ENCODE measurements at places on chromosomes 2 and 18.

GRCh38 chr18:58997811-58998337 is 133.2 kb downstream of the ZNF532 start:
- DNase-seq = no peak

- DNase-seq = no peak
Observed at GRCh38 chr2:26754972-26755670, 9.0 kb upstream of the SLC35F6 start.

DNA sequence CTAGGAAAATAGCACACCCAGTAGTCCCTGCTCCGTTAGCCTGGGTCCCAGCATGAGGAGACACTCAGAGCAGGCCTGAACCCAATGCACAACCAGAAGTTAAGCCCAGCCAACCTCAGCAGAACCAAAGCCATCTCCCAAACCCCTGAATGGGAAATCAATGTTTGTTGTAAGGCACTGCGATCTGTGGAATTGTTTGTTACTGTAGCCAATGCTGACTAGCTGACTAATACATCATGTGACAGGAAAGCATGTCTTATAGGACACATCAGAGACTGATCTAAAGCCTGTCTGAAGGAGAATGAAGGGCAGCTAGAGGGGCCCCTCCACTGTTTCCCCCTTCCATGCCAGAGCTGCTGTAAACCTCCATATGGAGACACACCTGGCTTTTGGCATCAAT is 96.4 kb downstream of the MARCHF4 start:
- DNase-seq = no peak

- no peak for DNase-seq
Observed at GRCh38 chr2:212730994-212731393, 192.4 kb upstream of the ERBB4 start.

GRCh38 chr2:48265169-48266030 is 264.6 kb upstream of the STON1 start:
- no peak for DNase-seq

DNA sequence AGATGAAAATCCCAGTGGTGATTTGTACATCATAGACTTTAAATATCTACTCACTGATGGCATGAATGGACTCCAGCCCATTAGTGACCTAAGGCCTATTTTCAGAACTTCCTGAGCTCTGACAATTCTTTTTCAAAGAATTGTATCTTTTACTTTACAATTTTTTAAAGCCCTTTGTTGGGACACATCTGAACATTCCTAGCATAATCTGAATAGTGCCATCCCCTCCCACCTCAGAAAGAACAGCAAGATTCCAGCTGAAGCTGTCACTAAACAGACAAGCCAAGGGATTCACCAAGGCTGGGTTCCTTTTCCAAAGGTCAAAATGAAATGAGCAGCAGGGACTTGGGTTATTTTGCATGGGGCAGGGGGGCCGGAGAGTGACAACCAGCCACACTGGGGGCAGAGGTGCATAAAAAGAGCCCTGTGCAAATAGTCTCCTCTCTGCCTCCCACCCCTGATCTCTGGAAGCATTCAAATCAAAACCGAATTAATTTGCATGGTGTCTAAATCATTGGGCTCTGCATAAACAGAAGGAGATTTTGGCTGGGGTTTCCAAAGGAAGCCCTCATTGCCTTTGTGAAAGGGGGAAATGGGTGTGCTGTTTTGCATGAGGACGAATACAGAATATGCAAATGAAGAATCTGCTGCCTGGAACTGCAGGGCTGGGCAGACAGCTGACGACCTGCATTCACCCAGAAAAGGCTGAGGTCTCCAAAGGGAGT is 17.2 kb downstream of the EPHA4 start:
- no peak for DNase-seq

DNA sequence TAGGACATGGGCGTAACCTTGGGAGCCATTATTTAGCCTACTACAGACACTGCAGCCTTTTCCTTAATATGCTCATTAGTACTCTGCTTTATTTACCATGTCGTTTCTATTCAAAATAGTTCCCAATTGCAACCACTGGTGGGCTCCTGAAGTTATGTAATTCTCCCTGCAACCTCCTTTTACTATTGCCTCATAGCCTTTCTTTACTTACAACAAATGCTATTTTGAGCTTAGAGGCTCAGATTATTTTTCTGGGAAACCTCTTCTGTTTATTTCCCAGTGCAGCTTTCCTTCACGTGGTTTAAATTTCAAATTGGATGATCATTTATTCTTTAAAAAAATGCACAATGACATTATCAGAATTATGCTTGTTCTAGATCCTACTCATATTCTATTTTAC is 492.3 kb upstream of the TMEFF2 start:
- DNase-seq = no peak

DNA sequence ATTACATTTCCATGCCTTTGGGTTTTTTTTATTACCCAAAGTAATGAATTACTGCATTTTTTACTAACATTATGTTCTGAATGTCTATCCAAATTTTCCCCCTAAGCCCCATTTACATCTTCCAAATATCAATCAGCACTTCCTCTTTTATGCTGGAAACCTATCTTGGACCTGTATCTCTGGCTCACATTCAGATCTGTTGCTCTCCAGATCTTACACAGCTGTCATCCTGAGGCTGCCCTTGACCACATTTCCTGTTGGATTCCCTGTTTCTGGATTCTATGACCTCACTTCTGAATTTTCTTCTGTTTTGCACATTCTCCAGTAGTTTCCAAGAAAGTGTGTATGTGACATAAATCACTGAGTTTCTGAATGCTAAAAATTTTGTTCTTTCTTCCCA is 146.7 kb downstream of the PDE1A start:
- no peak for DNase-seq

DNA sequence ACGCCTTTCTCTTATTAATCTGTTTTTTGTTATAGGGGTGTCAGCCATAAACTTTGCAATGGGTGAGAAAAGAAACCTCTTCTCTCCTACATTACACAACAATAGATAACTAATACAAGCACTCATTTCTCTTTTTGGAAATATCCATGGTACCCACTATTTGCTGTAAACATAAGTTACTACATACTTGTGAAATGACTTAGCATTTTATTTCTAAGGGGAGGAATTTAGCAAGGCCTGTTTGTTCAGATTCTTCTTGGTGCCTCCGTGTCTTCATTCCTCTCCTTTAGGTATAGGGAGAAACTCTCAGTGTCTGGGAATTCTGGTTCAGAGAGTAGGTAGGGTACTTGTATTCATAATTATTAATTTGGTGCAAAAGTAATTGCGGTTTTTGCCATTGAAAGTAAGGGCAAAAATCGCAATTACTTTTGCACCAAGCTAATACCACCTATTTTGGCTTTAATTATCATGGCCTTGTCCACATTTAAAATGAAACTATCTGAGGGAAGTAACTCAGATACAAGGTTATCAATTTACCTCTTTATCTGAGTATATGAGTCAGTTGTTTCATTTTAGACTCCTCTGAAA is 134.8 kb downstream of the MREG start:
- DNase-seq = no peak

Measured in stimulated activated CD4-positive, alpha-beta T cell treated with anti-CD3 and anti-CD28 coated beads, TNF-alpha, amount 100 ng/mL, for 24 hours (primary cell).